ENCODE measurements at places on chromosomes 7 and 10.

DNA sequence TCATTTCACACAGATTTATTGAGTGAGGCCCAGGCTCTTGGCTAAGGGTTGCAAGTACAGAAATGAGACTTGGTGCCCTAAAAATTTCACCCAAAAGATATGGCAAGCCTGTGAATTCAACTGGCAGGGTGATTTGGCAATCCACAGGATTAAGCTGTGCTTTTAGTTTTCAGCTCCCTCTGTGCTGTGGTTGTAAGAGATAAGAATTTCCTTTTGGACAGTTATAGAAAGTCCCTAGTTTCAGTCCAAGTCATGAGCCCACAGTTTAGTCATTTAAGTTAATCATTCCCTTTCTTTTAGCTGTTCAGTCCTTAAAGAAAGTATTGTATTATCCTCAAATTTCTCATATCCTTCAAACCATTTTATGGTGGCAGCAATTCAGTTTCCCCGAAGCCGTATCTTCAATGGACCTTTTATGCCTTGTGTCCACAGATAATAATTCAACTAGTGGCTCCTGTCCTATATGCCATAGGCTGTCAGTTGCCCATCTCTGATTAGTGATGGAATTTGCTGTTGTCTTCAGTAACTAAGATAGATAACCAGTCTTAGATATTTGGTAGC is 73.4 kb upstream of the NAMPT start:
- DNase-seq = no peak

GRCh38 chr7:83532219-83532618 is 116.7 kb downstream of the SEMA3E start:
- no peak for DNase-seq

- no peak for DNase-seq
Observed at GRCh38 chr10:48214716-48215485, 59.6 kb downstream of the FRMPD2 start.

DNA sequence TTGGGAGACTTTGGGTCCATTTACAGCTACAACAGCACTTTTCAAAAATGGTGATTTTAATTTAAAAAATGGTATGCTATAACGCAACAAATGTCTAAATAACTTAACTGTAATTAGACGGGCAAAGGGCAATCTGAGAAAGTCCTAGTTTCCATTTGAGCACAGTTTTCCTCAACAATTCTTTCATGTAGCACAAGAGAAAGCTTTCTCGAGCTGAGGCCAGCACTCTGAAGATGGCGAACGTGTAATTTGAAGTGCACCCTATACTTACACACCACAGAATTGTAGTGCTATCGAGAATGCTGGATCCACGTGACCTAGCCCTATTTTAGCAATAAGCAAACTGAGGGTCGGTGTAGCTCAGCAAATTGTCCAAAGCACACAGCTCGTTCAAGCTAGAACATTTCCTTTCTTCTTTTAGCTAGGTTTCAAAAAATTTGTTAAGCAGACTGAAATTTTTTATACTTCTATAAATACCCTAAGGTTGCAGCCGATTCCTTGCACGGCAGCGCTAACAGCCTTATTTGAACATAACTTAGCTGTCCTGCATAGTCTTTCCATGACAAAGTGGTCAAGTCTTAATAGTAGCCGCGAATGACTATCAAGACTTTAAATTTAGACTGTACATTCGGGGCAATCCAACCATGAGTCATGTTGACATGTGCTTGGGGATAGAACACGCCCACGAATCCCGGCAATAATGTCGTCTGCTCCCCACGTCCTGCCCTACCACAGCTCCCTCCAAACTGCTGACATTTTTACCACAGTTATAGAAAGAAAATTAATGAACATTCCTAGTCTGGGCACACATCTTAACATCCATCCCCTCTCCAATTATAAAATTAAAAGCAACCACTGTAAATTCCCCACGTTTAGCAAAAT is 10.0 kb downstream of the KLF6 start:
- DNase-seq = no peak

GRCh38 chr7:139776486-139777132 is 1.2 kb downstream of the HIPK2 start:
- no peak for DNase-seq

DNA sequence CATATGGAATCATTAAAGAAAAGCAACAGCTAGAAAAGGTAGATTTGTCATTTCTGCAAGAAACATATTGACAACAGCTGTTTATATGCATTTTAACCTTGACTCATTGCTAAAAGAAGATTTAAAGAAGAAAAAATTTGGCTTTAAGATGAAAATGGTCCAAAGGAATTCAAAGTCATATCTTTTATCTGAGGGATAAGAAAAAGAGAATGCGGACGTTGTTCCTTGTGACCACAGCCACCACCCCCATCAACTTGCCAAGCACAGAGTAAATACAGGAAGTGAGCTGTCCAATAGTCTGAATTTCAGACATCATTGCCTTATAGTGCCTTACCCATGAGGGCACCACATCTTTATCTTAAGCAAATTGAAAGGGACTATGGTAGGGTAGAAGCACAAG is 7.3 kb upstream of the CRPPA start:
- no peak for DNase-seq

- DNase-seq = no peak
Observed at GRCh38 chr10:30986053-30986555, 45.6 kb downstream of the ZNF438 start.

DNA sequence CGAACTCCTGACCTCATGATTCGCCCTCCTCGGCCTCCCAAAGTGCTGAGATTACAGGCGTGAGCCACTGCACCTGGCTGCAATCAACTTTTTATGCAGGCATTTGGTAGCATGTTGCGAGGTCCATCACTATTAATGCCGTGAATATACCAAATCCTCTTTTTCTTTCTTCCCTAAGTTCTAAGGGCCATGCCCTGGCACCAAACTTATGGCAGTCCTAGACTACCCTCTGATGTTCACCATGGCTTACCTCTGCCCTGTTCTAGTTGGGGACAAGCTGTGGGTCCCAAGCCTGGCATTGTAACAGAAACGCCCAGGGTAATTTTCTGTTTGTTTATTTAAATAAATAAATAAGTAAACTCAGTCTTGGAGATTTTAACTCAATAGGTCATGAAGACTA is 13.3 kb downstream of the PRSS2 start:
- DNase-seq = no peak

DNA sequence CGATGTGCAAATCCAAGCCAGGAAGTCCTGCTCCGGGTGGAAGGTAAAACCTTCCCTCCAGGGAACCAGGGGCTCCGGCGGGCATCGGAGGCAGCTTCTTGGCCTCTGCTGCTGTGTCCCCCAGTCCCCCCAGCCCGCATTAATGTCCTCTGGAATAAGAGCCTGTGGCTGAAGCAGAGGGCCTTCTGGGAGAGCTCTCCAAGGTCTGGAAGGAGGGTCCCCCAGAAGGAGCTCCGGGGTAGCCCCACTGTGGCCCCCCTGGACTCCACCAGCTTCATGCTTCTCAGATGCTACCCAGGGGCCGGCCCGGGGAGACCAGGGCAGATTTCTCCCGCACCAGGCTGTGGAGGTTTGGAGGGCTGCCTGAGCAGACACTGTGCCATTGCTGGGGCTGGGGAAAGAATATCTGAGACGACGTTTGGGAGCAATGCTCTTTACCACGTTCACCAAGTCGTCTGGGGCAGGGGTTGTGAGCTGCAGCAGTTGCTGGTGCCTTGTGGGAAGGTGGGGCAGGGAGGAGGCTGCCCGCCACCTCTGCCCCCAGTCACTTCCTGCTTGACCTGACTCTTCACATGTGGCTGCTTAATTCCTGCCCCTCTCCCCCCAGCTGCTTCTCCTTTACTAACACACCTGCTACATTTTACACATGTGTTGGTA is 8.3 kb downstream of the ZNF853 start:
- no peak for DNase-seq

- no peak for DNase-seq
Observed at GRCh38 chr10:82390866-82391658, 516.1 kb downstream of the NRG3 start.

DNA sequence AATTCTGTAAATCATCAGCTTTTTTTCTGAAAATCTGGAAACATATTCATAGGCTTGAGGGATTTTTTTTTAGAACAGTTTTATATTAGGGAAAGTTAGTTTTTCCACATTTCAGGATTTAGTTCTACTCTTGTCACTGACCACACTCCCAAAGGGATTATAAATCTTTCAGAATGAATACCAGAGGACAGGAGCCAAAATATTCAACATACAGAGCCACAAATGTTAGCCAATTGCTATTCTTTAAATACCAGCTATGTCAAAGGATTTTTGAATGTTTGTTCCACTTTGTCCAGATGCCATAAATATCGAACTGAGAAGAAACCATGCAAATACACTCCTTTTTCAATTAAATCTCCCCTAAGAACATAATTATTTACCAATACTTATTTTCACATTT is 50.7 kb downstream of the ODAD2 start:
- DNase-seq = no peak

DNA sequence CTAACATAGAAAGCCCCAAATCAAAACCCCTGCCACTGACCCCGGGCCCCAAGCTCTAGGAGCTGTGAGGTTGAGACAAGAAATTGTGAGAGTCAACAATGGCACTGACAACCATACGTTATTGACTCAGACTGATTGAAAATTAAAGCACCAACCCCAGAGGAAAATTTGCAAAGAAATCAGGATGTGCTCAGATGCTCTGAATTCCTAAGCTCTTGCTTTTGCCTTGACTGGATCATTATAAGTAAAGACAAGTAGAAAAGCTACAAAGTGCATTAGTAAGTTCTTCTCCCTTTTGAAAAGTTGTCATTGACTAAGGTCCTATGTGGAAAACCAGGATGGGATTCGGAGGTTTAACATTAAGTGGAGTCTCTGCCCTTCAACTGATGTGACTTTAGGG is 130.2 kb downstream of the SAMD9 start:
- DNase-seq = no peak

DNA sequence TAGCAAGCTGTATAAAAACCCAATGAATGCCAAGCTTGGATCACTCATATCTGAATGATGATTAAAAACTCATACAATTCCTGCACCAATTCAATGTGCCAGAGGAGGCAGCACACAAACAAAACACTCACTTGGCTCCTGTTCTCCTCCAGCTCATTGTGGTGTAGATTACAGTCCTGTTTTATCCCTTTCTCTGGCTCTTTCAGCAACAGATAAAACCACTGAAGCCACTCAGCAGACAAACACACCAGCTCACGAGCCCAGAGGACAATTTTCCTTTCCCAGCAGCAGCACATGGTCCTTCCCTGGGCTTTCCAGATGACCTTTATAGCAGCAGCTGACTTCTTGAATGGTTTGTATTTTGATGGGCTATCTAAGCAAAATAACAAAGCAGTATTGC is 107.3 kb upstream of the STARD3NL start:
- DNase-seq = no peak

DNA sequence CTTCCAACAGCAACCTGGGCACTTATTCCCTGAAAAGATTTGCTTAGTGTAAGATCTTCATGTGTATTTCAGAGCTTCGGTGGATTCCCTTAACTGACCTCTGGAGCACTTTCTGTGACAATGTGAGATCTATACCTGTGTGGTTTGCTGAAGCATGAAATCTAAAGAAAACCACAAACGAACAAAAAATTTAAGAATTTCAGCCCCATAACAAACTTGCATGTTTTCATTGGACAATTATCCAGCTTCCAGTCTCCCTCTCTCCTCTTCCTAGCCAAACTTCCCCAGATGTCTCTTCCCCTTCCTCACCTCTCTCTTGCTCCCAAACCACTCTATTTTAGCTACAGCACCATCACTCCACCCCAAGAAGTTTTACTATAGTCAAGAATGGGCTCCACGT is 279.9 kb upstream of the SORCS1 start:
- DNase-seq = no peak
